ENCODE measurements at places on chromosomes 3 and 15.
A peak's percentile ranks its signal among the peaks of the same experiment; 100 is the strongest.

GRCh38 chr3:117454254-117454653, 744.7 kb downstream of the TUSC7 start:
- DNase-seq = peak; percentile 37

- DNase-seq = no peak
These were observed 216.1 kb downstream of the SLCO3A1 start for GRCh38 chr15:92069308-92070250.

GRCh38 chr3:100352296-100353231, 18.0 kb downstream of the NIT2 start:
- no peak for DNase-seq

GRCh38 chr3:8974458-8974857, 11.2 kb upstream of the RAD18 start:
- DNase-seq = no peak

DNA sequence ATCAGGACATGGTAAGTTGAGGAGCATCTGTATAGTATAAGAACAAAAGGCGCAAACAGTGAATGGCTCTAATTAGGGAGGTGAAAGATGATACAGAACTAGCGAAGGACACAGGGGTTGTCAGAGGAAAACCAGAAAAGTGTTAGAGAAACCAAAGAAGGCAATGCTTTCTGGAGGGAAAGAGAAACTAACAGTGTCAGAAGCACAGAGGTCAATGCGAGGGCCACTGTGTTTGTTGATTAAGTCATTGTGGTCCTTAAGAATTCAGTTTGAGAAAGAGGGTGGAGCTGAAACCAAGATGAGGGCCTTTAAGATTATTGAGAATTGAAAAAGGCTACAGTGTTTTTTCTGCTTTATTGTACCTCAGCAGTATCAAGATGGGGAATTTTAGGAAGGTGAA, 28.8 kb downstream of the ATG7 start:
- DNase-seq = no peak

DNA sequence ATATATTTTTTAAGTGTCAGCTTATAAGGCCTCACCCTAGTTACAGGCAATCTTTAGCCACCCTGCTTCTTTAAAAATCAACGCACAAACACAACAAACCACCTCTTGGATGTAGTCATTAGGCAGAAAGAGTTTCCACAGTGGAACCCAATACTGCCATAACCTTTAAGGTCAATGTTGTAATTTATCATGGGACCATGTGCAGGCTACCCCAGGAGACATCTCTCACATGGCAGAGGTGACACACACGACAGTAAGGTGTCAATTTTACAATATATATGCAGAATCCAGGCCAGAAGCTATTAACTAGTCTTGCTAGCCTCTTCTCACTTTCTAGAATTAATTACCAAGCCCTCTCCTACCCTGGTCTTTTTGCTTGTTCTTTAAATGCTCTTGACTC, 336.5 kb downstream of the MAGI1 start:
- DNase-seq = no peak
